Left ventricle myocardium inferior (tissue), 1 donor: ENCODE measurements at places on chromosomes 11 and 22.

DNA sequence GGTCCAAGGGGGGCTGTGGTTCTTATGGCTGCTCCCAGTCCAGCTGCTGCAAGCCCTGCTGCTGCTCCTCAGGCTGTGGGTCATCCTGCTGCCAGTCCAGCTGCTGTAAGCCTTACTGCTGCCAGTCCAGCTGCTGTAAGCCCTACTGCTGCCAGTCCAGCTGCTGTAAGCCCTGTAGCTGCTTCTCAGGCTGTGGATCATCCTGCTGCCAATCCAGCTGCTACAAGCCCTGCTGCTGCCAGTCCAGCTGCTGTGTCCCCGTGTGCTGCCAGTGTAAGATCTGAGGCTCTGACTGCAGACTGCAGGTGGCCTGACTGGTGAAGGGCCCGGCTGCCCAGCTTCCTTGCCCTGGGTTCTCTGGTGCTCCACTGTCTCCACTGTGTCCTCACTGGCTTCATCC lies 696 bp downstream of the KRTAP5-5 start:
- no peak for DNase-seq

- DNase-seq: no peak
Observed at GRCh38 chr22:37028692-37029674, 9.4 kb downstream of the MPST start.

DNA sequence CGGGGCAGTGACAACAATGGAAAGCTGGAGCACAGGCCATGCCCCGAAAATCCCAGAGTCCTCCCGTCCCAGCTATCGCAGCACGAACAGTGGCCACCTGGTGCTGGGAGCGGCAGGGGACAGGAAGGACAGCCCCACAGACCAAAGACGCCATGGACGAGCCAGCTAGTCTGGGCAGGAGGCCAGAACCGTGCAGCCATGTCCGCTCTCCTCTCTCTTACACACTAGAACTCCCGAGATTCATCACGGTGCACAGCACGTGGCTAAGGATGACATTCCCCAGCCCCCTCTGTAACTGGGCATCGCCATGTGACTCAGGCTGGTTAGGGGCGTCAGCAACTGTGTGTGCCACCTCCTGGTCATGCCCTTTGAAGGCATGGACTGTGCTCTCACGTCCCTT lies 4.6 kb downstream of the CDPF1 start:
- peak; percentile 82 for DNase-seq

GRCh38 chr11:11857769-11858168 lies 16.0 kb downstream of the USP47 start:
- no peak for DNase-seq

- DNase-seq: peak; percentile 80
Observed at GRCh38 chr11:66326261-66327111, 9.6 kb upstream of the CD248 start.

DNA sequence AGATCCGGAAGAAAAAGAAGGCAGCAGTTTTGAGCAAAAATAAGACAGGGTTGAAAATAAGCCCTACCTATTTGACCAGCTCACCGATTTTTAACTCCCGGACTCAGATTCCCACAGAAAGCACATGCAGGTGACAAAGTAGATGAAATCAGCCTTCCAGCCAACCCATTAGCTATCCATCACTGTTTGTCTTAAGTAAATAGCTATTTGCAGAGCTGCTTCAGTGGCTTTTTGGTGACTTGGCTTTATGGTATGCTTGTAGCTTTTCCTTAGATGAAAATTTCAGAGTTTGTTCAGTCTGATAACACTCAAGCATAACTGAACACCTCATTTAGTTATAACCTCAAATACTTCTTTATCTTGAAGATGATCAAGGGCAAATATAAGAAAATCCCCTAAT lies 192.6 kb downstream of the HIPK3 start:
- no peak for DNase-seq

DNA sequence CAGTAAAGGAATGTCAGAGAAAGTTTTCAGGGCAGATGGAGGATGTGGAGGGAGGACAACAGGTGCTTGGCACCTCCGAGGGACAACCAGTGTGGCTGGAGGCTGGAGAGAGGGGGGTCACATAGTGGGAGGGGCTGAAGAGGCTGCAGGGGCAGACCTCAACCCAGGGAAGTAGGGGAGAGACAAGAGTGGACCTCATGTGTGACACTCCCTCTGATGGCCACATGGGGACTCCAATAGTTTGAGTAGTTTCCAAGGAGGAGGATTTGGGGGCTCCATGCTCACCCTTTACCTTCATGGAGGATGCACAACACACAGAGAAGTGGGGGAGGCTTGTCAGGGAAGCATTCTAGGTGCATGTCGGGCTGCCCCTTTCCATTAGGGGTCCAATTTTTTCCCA lies 35.1 kb upstream of the ASPHD2 start:
- DNase-seq: no peak

GRCh38 chr11:1656061-1656441 lies 26.5 kb downstream of the KRTAP5-5 start:
- no peak for DNase-seq

- no peak for DNase-seq
Observed at GRCh38 chr22:28180804-28181731, 262.0 kb upstream of the PITPNB start.

- DNase-seq: no peak
Observed at GRCh38 chr11:88489030-88489429, 151.5 kb upstream of the CTSC start.

DNA sequence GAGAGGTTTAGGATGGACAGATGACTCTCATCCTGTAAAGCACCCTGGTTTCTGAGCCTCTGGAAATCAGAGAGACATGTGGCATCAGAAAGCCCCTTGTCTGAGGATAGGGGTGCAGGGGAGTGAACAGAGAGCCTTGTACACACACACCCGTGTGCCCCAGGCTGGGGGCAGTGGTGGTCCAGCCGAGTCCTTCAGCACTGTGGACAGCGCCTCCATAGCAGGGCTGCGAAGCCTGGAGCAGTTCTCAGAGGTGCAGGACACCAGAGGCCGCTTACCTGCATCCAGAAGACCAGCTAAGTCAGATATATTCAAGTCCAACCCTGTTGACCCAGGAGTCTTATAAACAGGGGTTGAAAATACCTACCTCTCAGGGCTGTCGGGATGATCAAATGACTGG lies 11.5 kb upstream of the IGSF9B start:
- no peak for DNase-seq

DNA sequence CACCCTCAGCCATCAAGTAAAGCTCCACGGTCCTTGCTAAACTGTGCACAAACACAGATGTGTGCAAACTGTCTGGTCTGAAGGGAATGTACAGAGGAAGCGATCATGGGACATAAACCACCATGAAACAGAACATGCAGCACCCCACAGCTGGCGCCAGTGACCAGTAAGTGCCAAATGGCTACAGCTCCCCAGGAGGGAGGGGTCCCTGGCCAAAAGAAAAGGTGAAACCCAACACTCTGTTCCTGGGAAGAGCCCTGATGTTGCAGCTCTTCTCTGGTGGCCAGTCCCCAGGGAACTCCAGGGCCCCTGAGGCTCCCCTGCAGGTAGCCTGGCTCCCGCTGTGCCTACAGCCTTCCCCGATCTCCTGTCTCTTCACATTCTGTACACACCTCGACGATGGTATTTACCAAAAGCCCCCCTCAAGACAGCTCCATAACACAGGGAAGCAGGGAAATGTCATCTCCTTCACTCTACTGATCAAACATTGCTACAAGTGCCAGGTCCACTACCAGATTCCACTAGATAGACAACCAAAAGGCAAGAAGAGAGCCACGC lies 2.9 kb downstream of the DGCR6L start:
- DNase-seq: no peak

DNA sequence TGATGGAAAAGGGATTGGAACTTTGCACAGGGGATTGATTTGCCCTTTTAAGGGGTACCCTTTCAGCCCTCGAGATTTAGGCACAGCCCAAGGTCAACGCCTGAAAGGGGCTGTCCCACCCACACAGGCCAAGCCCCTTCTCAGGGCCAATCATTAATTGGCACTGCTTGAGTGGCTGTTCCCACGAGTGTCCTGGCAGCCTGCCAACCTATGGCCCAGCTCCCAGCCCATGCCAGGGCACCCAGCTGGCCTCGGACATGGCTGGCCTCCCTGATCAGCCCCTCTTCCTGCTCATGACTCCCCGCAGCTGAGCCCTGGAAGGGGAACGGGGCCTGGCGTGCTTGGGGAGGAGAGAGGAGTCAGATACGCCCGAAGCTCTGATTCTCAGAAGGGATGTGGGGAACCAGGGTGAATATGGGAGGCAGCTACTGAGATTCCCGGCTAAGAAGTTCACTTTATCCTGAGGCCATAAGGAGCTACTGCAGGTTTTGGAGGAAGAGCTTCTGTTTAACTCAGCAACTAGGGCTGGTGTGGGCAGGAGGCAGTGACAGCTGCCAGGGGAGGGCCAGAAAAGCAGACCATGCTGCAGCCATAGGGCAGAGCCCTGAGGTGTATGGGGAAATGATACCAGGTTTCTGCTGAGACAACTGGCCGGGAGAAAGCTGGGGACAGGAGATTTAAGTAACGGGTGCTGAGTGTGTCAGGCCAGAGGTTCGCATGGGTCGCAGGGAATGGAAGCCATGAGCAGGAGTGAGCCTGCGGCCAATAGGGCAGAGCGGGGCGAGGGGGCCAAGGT lies 30.0 kb downstream of the WNT7B start:
- no peak for DNase-seq

DNA sequence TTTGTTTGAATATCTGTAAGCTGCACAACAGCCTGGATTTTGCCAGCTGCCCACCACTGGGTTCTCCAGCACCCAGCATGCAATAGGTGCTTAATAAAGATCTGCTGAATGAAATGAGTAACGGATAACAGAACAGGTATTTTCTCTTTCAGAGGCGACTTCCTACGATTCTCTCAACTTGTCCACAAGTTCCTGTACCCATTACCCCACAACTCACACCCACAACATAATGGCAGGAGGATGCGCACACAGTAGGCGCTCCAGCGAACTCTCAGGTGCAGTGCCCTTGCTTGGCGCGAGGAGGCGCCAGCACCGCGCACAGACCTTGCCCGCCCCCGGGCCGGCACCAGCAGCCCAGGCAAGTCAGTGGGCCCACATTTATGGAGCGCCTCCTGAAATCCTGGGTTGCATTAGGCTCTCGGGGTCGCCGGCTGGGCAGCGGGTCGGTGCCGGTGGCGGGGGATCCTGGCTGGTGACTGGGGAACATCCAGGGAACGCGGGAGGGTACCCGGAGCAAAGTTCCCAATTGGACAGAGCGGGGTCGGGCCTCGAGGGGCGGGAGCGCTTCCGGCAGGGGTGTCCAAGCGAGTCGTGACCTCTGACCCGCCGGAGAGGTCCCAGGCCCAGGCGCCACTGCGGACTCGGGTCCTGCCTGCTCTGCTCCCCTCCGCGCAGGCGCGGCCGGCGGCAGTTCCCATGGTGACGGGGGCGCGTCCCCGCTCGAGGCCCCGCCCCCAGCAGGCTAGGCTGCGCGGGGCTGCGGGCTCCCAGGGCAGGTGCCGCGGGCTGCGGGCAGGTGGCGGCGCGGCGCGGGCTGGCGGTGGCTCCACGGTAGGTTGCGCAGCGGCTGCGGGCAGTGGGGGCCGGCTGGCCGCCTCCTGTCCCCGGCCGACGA lies at the start of gene KIAA1671:
Gene KIAA1671, plus strand, starts transcription at position 775 of the 895 bp plus-strand sequence. CDS start 75,284 bp downstream, outside the sequence.
- peak; percentile 85 for DNase-seq

- DNase-seq: no peak
Observed at GRCh38 chr22:44581096-44581435, 83.0 kb upstream of the RTL6 start.

- peak; percentile 35 for DNase-seq
Observed at GRCh38 chr11:61041755-61042518, 60.4 kb upstream of the CD5 start.

- no peak for DNase-seq
Observed at GRCh38 chr11:125679397-125679796, 1.2 kb downstream of the ACRV1 start.

GRCh38 chr11:12152321-12152720 lies 41.9 kb downstream of the MICAL2 start:
- DNase-seq: no peak
